ENCODE measurements at places on chromosomes 7 and 10. TPM values are rescaled to one million over a fixed set of nuclear protein-coding genes. Genes with fewer than 3 reads are reported as not detected.
A peak's percentile ranks its signal among the peaks of the same experiment; 100 is the strongest.

The CTTNBP2 gene
- not detected for total RNA-seq

The SHH gene
- not detected for total RNA-seq

The LIPF gene
- not detected for total RNA-seq

The STAMBPL1 gene
- total RNA-seq, result 45.4 TPM

The CCDC172 gene
- total RNA-seq, result not detected

DNA sequence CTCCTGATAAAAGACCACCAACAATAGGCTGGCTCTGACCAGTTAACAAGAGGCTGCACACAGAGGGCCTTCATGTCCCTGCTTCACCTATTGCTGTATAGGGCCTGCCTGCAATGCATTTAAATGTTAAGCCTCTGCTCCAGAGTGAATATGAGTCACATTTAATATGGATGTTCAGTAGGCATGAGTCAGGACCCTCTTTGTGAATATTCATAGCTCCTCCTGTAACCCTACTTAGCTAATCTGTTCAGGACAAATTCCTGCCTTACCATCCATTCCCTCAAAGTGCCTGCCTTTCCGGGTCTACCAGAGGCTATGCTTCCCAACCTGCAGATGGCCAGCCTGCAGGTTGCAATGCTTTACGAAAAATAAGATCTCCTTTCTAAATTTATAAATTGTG lies 32.5 kb downstream of the ARHGAP22 start:
- no peak for DNase-seq

GRCh38 chr10:132590094-132590751 lies 52.6 kb downstream of the INPP5A start:
- DNase-seq, result no peak

- DNase-seq, result no peak
Measured at GRCh38 chr7:96184783-96185182, 137.1 kb downstream of the SLC25A13 start.

GRCh38 chr10:85995791-85996190 lies 370.8 kb downstream of the GRID1 start:
- DNase-seq, result peak; percentile 22

DNA sequence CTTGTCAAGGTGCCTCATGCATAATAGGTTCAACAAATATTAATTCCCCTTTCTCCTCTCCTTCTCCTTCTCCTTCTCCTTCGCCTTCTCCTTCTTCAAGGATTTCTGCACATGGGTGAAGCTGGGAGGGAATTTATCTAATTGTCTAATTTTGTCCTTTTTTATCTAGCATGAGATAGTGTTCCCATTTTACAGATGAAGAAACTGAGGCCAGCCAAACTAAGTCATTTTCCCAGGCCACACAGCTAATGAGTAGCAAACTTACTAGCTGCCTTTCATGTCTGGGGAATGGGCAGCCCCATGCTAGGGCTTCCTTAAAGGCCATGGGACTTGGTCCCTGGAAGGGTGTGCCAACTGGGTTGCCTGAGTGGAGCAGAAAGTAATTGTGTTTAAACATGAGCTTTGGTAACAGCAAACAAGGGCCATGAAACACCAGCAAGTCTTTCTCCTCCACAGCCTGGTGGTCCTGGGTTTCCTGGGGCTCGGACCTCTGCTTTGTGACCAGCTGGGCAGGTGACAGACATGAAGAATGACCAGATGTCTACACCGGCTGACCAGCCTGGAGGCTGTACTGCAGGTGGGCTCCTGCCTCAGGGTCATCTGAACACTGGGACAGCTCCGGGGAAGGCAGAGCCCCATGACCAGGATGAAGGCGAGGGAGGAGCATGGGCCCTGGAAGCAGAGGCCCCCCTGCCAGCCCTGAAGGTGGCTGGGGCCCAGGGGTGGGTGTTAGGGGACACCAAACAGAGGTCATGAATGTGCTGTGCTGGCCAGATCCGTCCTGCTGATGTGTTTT lies 138.0 kb downstream of the PTPN20 start:
- no peak for DNase-seq

DNA sequence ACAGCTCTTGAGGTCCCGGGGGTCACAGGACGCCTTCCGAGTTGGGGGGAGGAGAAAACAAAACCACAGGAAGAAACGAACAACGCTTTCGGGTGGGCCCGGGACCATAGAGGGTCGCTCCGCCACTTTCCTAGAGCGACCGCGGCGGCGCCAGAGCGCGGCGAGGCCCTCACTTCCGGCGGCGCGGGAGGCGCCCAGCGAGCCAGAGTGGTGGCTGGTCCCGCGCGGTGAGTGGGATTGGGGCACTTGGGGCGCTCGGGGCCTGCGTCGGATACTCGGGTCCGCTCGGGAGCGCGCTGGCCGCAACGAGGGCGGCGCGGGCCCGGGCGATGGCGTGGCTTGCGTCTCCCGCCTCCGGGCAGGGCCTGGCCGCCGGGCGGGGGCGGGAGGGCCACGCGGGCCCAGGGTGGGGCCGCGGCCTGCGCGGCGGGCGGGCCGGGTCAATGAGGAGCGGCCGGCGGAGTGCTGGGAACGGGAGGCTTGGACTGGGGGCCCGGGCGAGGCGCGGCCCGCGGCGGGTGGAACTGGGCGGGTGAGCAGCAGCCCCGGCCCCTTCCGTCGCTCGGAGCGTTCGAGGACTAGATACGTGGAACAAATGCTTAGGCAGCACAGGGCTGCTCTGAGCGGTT lies at the start of gene ZNF22:
Gene ZNF22, plus strand, starts transcription at position 172 of the 629 bp plus-strand sequence. CDS start 2,446 bp downstream, outside the sequence.
- DNase-seq, result peak; percentile 61

DNA sequence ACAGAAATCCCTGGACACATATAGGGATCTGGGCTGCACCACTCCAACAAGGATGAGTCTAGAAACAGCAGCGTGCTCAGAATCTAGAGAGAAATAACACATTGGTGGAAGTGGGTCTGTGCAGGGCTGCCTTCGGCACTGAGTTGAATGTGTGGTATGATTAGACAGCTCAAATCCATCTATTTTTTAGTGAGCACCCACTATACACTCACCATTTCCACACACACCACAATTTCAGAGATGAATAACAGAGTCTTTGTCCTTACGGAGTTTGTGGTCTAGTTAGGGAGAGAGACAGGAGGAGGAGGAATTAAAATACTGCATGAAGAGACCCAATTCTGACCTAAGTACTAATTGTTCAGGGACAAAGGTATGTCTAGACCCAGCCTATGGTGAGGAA lies 44.2 kb downstream of the JAZF1 start:
- DNase-seq, result no peak

DNA sequence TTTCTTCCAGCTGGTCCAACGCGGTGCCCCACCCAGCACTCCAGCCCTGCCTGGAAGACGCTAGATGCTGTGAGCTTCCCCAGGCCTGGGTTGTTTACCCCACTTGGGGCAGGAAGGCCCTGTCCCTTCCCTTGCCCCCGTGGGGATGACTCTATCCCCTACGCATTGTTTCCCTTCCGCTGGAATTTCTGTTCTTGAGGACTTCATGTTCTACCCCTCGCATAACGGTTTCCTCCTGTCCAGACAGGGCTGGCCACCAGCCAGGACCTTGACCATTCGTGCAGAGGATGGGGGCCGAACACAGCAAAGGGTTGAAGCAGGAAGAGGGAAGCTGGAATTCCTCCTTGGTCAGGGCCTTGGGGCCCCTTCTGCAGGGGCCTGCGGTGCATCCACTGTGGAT lies 14.7 kb upstream of the SERPINE1 start:
- no peak for DNase-seq

GRCh38 chr10:1498746-1499358 lies 238.5 kb downstream of the ADARB2 start:
- DNase-seq, result no peak

DNA sequence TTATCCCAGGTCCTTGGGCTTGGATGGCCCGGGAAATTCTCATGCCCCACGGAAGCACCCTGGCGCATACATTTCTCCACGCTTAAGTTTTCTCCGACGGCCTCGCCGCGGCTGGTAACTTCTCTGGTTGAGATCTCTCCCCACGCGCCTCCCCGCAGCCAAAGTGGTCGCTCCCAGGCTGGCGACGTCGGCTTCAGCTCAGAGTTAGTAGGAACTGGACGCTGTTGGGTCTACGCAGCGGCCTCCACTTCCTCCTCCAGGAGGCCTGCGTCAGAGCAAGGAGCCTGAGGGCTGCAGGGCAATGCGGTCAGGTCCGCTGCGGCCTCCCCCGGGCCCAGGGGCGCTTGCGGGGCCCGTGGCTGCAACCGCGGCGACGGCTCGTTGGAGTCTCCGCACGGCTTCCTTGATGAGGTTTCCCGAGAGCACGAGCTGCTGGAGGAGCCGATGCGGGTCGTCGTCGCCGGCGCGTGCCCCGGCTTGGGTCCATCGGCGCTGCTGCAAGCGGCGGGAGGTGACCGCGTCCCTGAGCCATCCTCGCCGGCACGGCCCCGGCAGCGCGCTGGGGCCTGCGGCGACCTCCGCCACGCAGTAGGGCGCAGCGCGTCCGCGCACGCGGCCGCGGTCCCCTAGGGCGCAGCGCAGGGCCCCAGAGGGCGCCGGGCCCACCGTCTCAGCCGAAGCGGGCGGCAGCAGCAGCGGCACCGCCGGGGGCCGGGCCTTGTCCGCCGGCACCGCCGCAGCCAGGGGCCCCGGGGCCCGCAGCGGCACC lies 744 bp downstream of the FRAT2 start:
- peak; percentile 39 for DNase-seq

DNA sequence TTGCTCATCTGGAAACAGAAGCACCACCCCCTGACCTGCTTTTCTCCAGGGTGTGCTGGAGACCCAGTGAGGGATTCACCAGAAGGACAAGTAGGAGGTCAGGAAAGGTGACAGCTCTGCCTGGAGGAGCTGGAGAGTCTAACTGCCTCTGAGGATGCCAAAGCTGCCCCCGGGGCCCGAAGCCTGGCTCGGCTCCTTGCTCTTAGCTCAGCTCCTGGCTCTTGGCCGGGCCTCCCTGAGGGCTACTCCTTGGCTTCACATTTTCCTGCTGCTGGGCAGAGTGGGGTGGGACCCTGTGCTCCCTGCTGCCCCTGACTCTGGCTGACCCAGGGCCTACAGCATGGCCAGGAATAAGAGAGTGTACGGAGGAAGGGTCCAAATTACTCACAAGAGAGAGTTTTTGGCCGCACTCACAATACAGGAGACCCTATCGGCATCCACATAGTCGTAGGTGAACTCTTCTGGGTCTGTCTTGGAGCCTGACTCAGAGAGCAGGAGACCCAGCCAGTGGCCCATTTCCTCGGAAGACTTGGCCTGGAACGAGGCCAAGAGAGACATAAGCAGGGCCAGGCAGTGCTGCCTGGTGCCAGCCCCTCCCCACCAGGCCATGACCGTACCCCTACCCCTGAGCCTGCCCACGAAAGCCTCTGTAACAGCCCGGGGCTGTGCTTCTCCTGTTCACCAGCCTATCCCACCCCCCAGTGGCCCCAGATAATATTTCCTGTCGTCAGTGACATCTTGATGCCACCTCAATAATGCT lies 63.1 kb downstream of the VWA2 start:
- DNase-seq, result no peak

GRCh38 chr7:116524609-116525297 lies at the start of gene CAV1:
CAV1 (plus strand) TSS chr7:116525036; CDS start chr7:116525063, 27 bp downstream.
- peak; percentile 13 for DNase-seq

DNA sequence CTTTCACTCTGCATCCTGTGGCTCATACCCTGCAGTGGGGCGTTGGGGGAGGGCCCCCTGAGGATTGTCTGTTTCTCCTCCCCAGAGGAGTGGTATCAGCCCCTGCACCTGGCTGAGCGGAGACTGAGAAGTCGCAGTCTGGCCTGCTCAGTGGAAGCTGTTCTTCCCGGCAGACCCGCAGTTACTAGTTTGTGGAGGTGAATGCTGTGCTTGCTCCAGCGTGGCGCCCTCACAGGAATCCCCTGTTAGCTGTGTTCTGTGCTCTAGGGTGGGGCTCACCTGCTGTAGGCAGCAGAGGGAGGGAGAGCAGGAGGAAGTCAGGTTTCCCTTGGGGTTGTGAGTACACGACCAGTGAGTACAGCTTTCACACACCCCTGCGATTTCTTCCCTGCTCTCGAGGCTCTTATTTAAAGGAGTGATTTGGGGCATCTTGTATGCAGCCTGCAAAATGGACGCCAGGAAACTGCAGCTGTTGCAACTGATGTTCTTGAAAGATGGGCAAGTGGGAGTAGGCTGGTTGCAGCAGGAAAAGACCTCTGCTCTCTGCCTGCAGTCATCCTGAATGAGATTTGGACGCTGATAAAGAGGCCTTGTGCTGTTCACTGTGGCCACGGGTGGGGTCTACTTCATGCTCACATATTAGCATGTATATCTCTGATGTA lies 66.4 kb downstream of the HK1 start:
- DNase-seq, result peak; percentile 51

All from activated CD4-positive, alpha-beta T cell treated with anti-CD3 and anti-CD28 coated beads, Interleukin-2, amount 10 ng/mL, durations not matched to agents 7 days and 5 days (primary cell).